ENCODE measurements at places on chromosomes 12 and 14.

DNA sequence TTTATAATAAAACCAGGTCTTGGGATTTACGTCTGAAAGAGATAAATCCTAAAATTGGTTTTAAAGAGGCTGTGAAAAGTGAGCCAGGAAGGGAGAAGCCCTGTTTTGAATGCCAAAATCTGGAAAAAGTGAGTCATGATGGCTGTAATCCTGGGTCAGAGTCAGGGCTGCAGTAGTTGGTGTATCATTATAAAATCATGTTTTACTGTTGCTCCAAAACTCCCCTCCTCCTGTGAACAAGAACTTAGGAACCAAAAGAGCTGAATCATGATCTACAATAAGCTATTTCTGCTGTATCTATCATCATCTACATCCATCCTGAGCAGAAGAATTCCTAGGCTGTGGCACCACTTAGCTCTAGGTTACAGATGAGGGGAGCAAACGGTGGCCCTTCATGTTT is 79.3 kb downstream of the LMO3 start:
- H3K27ac ChIP-seq: no peak overlapping the region
- H3K27me3 ChIP-seq: no peaks in the 10 kb centered on the region
- H3K4me1 ChIP-seq: peaks cover 24% of the 10 kb centered on the region
- peak; percentile 2 for DNase-seq
- H3K4me3 ChIP-seq: no peak overlapping the region
- no peaks in the 10 kb centered on the region for H3K36me3 ChIP-seq

- no peaks in the 10 kb centered on the region for H3K27me3 ChIP-seq
- no peak for DNase-seq
- H3K4me1 ChIP-seq: no peaks in the 10 kb centered on the region
- H3K36me3 ChIP-seq: no peaks in the 10 kb centered on the region
These were observed 6.9 kb upstream of the IGF1 start for GRCh38 chr12:102487226-102487625.

- H3K36me3 ChIP-seq: peaks cover 6% of the 10 kb centered on the region
- H3K27me3 ChIP-seq: no peaks in the 10 kb centered on the region
- H3K27ac ChIP-seq: no peak overlapping the region
- DNase-seq: no peak
- H3K4me1 ChIP-seq: no peaks in the 10 kb centered on the region
These were observed 34.6 kb downstream of the DCAF5 start for GRCh38 chr14:69118305-69118704.

GRCh38 chr12:98456576-98457573 is 58.5 kb upstream of the TMPO start:
- H3K27me3 ChIP-seq: no peaks in the 10 kb centered on the region
- DNase-seq: no peak
- no peak overlapping the region for H3K27ac ChIP-seq
- H3K4me1 ChIP-seq: no peaks in the 10 kb centered on the region
- no peaks in the 10 kb centered on the region for H3K36me3 ChIP-seq

GRCh38 chr12:12925388-12925787 is 26.6 kb downstream of the GPRC5D start:
- DNase-seq: no peak
- H3K4me1 ChIP-seq: peaks cover 7% of the 10 kb centered on the region
- H3K27ac ChIP-seq: no peak overlapping the region
- no peaks in the 10 kb centered on the region for H3K27me3 ChIP-seq

DNA sequence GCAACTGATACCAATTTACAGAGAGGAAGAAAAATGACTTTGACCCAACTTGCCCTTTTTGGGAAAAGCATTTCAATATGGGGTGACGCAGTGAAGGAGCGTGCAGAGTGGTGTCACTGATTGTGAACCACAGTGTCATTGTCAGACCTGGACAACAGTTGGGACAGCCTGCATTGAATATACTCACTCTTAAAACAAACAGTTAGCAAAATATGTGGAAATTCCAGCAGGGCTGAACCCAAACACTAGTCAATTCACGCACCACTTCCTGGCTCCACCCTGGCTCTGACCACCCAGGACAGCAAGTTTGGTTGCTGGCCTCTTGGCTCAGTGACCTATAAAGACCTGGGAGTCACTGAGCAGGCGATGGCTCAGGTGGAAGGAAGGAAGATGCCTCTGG is 61.3 kb downstream of the NOS1 start:
- H3K27me3 ChIP-seq: 0 out of 2 replicates have a peak, but pooled peaks cover 4% of the 10 kb centered on the region
- H3K4me1 ChIP-seq: no peaks in the 10 kb centered on the region
- H3K36me3 ChIP-seq: no peaks in the 10 kb centered on the region

GRCh38 chr14:101908795-101909194 is 55.6 kb upstream of the DYNC1H1 start:
- no peak for DNase-seq
- H3K4me3 ChIP-seq: no peak overlapping the region
- no peak overlapping the region for H3K27ac ChIP-seq
- H3K36me3 ChIP-seq: peaks cover 14% of the 10 kb centered on the region

GRCh38 chr12:51195841-51196240 is 22.0 kb downstream of the POU6F1 start:
- H3K4me1 ChIP-seq: peaks cover 5% of the 10 kb centered on the region
- no peaks in the 10 kb centered on the region for H3K36me3 ChIP-seq
- H3K27me3 ChIP-seq: no peaks in the 10 kb centered on the region
- no peak overlapping the region for H3K27ac ChIP-seq
- no peak for DNase-seq
- H3K4me3 ChIP-seq: no peak overlapping the region

- DNase-seq: no peak
- H3K36me3 ChIP-seq: no peaks in the 10 kb centered on the region
- H3K27me3 ChIP-seq: peaks cover 19% of the 10 kb centered on the region
- H3K4me1 ChIP-seq: no peaks in the 10 kb centered on the region
- no peak overlapping the region for H3K27ac ChIP-seq
These were observed 75.5 kb upstream of the CAND1 start for GRCh38 chr12:67193704-67194103.

DNA sequence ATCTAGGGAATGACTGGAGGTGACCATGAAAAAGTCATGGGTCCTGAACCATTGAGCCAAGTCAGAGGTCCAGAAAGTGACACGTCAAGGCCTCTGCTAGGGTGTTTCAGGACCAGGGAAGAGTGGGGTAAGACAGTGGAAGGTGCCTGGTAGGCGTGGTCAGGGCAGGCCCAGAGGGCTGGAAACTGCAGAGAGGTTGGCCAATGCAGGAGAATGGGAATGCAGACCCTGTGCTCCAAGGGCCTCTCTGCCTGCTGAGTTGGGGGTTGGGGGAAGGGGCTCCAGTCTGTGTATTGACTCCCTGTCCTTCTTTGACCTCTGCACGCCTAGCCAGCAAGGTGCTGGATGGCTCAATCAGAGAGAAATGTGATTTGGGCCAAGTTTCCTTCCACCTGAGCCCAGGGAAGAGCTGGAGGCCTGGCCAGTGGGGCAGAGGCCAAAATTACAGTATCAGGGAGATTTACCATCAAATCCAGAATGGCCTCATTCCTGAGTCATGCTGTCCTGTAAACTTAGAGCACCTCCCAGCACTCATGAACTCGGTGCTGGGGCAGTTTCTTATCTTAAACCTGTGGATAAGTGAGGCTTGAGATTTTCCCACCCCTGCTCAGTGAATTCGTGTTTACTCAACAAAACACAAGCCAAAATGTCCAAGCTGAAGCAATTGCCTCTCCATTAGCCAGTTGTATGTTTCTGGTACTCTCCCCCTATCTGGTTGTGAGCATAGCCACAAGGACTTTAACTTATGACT is 24.4 kb downstream of the IRF2BPL start:
- no peaks in the 10 kb centered on the region for H3K36me3 ChIP-seq
- no peak for DNase-seq
- H3K4me3 ChIP-seq: no peak overlapping the region

DNA sequence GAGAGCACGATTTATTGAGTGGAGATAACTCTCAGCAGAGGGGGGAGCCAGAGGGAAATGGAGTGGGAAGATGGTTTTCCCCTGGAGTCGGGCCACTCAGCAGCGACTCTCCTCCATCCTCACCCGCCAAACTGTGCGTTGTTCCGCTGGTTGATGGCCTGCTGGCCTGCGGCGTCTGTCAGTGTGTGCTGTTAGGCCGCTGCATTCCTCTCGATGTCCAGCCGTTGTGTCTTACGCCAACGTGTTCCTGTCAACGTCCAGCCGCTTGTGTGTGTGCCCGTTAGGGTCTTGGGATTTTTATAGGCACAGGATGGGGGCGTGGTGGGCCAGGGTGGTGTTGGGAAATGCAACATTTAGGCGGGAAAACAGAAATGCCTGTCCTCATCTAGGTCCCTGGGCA is 69.2 kb downstream of the PTPRQ start:
- DNase-seq: no peak
- H3K36me3 ChIP-seq: no peaks in the 10 kb centered on the region
- H3K4me3 ChIP-seq: no peak overlapping the region
- H3K27ac ChIP-seq: no peak overlapping the region
- no peaks in the 10 kb centered on the region for H3K4me1 ChIP-seq
- H3K27me3 ChIP-seq: no peaks in the 10 kb centered on the region

- H3K4me3 ChIP-seq: no peak overlapping the region
- H3K4me1 ChIP-seq: no peaks in the 10 kb centered on the region
- H3K36me3 ChIP-seq: no peaks in the 10 kb centered on the region
- DNase-seq: no peak
- H3K27ac ChIP-seq: no peak overlapping the region
These were observed 36.6 kb downstream of the TC2N start for GRCh38 chr14:91830777-91831176.

DNA sequence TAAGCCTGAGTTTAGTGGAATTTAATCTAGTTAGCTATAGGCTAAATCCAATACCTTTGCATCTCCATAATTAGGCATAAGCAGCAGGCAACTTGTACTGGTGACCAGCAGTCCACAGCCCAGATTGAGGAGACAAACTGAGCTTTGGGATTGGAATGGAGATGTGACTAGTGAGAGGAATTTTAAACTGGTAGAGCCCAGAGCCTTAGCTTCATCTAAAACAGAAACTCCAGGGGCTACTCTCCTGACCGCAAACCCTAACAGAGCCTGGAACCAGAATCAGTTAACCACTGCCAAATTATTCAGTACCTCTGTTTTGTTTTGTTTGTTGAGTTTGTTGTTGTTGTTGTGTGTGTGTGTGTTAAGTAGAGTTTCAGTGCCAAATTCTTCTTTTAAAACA is 53.2 kb downstream of the TSPAN19 start:
- H3K4me3 ChIP-seq: no peak overlapping the region
- DNase-seq: no peak
- H3K36me3 ChIP-seq: no peaks in the 10 kb centered on the region
- H3K4me1 ChIP-seq: no peaks in the 10 kb centered on the region
- H3K27ac ChIP-seq: no peak overlapping the region

DNA sequence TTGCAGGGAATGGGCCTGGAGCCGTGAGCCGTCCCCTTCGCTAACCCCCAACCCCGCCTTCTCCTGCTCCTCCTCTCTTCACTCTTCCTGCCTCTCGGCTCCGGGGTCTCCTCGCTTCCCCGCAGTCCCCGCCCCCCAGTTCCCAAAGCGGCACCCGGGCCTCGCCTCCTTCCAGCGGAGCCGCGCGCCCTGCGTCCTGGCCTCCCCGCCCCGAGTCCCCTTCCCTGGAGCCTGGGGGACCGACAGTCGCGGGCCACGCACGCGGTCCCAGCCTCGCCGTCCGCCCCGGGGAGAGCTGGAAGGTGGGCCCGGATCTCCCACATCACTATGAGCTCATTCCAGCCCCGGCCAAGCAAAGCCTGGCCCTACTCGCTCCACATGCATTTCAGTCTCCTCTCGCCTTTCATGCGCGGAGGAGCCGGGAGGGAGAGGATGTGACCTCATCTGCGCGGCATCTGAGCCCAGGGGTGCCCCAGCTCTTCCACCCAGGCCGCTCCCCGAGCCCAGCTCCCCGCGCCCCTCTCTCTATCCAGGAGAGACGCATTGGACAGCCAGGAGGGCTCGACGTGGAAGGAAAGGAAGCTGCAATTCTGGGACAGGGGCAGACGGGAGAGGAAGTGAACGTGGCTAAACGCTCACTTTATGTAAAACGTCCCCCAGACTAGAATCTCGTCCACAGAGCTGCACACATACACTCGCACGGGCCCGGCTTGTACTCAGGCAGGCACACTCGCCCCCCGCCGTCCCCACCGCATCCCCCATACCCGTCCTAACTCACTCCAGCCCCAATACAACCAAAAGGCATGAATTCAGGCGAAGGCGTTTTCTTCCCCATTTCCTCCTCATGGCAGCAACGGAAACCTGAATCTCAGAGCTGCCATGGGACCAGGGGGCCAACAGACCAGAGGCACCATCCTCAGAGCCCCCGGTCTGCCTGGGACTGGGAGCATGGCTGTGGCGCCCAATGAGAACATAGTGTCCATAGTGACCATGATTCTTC is 108.7 kb upstream of the CCND2 start:
- no peak overlapping the region for H3K4me3 ChIP-seq
- H3K36me3 ChIP-seq: no peaks in the 10 kb centered on the region
- no peak overlapping the region for H3K27ac ChIP-seq
- no peaks in the 10 kb centered on the region for H3K4me1 ChIP-seq
- H3K27me3 ChIP-seq: peaks cover 17% of the 10 kb centered on the region

GRCh38 chr12:78534311-78534710 is 330.3 kb upstream of the SYT1 start:
- no peak overlapping the region for H3K4me3 ChIP-seq
- H3K4me1 ChIP-seq: no peaks in the 10 kb centered on the region
- H3K36me3 ChIP-seq: no peaks in the 10 kb centered on the region
- no peak for DNase-seq
- no peaks in the 10 kb centered on the region for H3K27me3 ChIP-seq

DNA sequence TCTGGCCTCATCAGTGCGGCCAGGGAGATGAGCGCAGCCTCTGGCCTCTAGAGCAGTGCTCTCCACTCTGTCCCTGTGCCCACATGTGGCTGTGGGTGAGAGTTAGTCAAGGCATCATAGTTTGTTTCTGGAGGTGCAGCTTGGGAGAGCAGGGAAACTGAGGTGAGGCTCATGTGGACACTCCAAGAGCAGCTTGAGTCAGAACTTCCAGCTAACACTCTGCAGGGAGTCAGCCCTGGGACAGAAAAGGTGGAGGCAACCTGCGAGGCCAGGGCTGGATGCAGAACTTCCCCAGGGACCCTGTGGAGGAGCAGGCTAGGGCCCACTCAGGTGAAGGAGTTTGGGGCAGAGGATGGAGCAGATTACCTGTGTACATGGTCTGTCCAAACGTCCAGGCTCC is 10.8 kb downstream of the ISCA2 start:
- H3K27me3 ChIP-seq: no peaks in the 10 kb centered on the region
- no peak overlapping the region for H3K4me3 ChIP-seq
- no peak overlapping the region for H3K27ac ChIP-seq

Measured in HCT116 (cell line).